ENCODE measurements at places on chromosomes 4 and X.

GRCh38 chrX:71160475-71160874 is 15.8 kb downstream of the NLGN3 start:
- H3K27me3 ChIP-seq = no peaks in the 10 kb centered on the region
- peaks cover 5% of the 10 kb centered on the region for H3K4me1 ChIP-seq
- no peak overlapping the region for H3K27ac ChIP-seq
- no peak for ATAC-seq

DNA sequence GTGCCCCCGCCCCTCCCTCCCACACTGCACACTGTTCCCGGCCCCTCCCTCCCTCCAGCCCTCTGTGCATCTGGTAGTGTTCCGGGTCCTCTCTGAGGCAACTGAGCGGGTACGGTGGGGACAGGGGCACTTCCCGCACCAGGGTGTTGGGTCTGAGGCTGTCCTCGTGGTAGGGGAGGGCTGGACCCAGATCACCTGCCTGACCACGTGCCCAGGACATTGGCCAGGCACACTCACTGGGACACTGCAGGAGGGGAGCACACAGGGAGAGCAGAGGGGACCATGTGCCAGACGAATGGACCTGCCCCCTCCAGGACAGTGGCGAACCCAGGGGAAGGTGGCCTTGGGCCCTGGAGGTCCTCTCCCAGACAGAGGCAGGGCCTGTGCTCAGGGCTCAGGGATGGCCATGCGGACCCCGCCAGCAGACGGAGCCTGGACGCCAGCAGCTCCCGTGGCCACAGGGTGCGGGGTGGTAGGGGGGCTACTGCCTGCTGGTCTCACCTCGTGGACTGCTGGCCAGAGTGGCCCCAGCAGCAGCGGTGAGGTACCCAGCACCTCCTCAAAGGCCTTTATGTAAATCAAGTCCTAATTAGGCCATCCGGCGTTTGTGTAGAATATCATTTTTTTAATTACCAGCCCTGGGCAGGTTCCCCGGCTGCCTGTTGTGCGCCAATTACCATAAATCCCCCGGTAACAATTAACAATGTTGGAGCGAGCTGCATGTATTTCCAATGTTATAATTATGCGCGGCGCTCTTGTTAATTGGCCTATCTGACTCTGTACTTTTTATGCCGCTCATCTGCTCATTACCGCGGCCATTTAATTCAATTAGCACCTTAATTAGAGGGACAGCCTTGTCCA is 106.9 kb downstream of the FAM53A start:
- no peak for ATAC-seq
- H3K4me3 ChIP-seq = no peak overlapping the region
- H3K36me3 ChIP-seq = no peaks in the 10 kb centered on the region
- H3K27ac ChIP-seq = no peak overlapping the region

DNA sequence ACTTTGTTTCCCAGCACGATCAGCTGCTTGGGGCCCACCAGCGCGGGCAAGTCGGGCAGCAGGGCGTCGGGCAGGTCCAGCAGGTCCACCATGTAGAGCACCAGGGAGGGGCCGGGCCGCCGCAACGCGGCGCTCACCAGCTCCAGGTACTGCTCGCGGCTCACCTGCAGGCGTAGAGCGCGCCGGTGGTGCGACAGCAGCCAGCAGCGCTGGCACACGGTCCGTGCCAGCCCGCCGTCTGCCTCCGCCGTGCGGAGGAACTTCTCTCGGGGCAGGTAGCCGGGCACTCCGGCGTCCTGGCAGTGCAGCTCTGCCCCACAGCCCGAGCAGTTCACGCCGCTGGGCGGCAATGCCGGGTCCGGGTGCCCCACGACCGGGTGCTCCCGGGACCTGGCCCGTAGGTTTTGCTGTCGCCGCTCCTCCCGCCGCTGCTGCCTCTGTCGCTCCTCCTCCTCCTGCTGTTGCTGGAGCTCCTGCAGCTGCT is 527 bp downstream of the NOA1 start:
- H3K36me3 ChIP-seq = peaks cover 87% of the 10 kb centered on the region
- H3K27ac ChIP-seq = peak overlapping the region; percentile 97
- H3K27me3 ChIP-seq = no peaks in the 10 kb centered on the region
- peaks cover 19% of the 10 kb centered on the region for H3K4me1 ChIP-seq

- peaks cover 79% of the 10 kb centered on the region for H3K36me3 ChIP-seq
- ATAC-seq = no peak
- H3K4me3 ChIP-seq = no peak overlapping the region
Observed at GRCh38 chr4:36115312-36115711, 129.0 kb downstream of the ARAP2 start.

DNA sequence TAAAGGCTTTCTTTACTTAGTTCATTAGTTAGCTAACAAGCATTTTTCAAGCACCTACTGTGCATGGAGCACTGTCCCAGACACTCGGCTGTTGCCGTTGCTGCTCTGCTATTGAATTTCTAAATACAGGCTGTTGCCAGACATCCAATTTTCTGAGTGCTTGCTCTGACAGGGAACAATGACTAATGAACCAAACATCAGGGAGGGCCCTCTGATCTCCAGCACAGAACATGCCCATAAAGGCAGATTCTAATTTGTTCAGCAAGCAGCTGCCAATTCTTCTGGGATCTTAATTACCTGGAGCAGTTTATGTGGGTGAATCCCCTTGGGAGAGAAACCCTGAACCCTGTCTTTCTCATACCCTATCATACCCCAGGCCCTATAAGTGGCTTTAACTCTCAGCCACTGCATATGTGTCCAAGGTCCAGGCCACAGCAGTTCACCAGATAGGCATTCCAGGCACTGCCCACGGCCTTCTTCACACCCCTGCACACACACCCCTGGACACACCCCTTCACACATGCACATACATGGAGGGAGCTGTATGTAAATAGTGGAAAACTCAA is 27.9 kb downstream of the TSC22D3 start:
- H3K4me1 ChIP-seq = no peaks in the 10 kb centered on the region
- H3K36me3 ChIP-seq = no peaks in the 10 kb centered on the region
- ATAC-seq = no peak
- H3K4me3 ChIP-seq = no peak overlapping the region
- H3K27me3 ChIP-seq = no peaks in the 10 kb centered on the region

DNA sequence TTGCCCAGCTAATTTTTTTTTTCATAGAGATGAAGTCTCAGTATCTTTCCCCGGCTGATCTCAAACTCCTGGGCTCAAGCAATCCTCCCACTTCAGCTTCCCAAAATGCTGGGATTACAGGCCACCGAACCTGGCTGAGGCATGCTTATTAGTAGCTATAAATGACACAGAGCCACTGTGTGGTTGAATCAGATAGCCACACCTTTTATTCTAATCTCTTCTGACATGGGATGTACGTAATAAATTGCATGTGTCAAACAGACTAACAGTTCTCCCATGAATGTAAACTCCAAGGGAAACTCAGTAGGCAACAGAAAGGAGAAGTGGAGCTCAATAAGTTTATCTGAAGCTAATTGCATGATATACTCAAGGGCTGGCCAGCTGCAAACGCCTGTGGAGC is 139.8 kb upstream of the VCX3A start:
- no peak overlapping the region for H3K27ac ChIP-seq
- no peak for ATAC-seq
- H3K36me3 ChIP-seq = no peaks in the 10 kb centered on the region
- H3K27me3 ChIP-seq = no peaks in the 10 kb centered on the region
